Activated naive CD4-positive, alpha-beta T cell (primary cell): ENCODE measurements at places on chromosomes 7 and 10.

DNA sequence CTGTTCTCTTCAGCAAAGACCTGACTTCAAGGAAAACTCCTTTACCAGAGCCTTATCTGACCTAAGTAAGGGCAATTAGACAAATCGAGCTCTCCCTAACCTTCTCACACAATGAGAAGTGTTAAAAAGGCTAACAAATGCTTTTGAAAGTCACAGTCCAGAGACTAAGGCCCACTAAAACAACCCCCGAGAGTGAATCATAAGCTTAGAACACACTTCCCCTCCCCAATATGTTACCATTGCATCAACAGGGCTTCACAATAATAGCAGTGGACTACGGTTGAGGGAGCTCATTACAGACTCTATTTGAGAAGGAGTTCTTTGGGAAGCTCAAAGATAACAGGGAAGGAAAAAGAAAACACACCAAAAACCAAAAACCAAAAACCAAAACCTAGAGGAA, 28.6 kb upstream of the ZEB1 start:
- no peak for DNase-seq

DNA sequence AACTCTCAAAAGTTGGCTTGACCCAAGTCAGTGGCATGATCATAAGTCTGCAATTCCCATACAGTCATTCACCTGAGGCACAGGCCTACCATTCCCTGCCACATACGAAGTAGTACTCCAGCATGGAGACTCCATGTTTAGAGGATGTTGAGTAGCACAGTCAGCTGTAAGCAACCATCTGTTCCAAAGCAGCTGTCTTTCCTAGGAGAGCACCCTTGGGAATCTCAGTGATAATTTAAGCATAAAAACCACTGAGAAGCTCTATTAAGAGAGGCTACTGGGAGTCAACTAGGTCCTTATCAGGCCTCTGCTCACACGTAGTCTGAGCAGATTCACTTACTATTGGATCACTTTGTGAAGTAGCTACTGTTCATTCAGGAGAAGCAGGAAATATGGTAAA, 61.6 kb upstream of the UNC5B start:
- DNase-seq: no peak

GRCh38 chr7:25515633-25516275, 287.5 kb upstream of the NPVF start:
- DNase-seq: no peak

DNA sequence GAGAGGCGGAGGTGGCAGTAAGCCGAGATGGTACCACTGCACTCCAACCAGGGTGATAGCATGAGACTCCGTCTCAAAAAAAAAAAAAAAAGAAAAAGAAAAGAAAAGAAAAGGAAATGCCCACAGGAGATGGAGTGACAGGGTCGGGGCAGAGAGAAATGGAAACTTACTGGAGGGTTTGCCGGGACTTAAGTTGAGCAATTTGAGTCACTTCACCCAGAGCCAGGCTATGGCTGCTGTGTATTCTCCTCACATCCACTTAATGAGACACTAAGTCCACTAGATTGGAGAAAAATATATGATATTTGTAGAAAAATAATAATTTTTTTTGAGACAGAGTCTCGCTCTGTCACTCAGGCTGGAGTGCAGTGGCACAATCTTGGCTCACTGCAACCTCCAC, 4.6 kb upstream of the PFKFB3 start:
- DNase-seq: no peak

DNA sequence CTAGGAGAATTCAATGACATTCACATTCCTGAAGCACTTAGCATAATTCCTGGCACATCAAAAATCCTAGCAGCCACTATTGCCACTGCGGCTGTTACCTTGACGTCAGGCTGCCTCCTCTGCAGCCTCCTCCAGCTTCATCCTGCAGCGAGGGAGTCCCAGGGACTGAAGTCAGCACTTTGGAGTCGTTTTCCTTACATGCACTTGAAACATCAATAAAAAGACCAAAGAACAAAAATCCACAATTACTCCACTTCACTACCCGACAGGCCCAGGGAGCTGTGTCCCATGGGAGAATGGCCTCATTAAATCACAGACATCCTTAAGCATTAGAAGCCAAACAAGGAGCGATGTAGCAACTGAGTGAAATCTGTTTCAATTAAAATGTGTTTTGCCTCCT, 48.6 kb upstream of the NANOS1 start:
- DNase-seq: no peak

- DNase-seq: no peak
Measured at GRCh38 chr10:130345728-130346127, 209.5 kb downstream of the GLRX3 start.

- no peak for DNase-seq
Measured at GRCh38 chr10:71600849-71601248, 118.7 kb downstream of the C10orf105 start.

DNA sequence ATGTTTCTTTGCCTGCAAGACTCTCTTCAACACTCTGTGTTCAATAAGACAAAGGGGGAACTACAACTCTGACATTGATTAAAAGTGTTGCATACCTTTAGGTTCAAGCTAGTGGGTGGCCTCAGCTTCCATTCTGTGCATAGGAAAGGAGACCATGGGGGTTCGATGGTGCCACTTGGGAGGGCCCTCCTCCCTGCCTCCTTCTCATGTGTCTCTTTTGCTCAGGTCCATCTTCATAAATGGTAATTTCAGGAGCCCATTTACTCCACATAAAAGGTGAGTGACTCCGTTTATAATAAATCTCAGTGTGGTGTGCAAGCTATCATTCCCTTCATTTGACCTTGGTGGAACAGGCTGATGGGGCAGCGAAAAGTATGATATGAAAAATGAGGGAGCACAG, 285.1 kb downstream of the LRMDA start:
- DNase-seq: no peak

DNA sequence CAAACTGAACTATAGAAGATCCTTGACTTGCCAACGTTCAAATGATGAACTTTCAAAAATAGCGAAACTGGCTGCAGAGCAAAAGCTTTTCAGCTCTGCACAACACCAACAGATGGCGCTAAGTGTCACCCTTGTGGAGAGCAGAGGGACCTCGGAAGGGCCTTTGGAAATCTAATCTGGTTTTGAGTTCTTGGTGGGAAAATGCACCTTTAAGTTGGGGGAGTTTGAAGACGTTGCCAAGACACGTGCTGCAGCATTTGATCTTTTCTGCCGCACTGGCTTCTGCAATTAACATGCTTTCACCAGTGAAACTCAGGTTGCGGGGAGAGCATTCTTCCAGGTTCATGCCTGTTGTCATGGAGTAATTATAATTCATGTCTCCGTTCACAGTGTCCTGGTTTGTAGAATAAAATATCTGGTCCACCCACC, 26.3 kb upstream of the WDR11 start:
- no peak for DNase-seq
